ENCODE measurements at places on chromosomes 1 and 21.

DNA sequence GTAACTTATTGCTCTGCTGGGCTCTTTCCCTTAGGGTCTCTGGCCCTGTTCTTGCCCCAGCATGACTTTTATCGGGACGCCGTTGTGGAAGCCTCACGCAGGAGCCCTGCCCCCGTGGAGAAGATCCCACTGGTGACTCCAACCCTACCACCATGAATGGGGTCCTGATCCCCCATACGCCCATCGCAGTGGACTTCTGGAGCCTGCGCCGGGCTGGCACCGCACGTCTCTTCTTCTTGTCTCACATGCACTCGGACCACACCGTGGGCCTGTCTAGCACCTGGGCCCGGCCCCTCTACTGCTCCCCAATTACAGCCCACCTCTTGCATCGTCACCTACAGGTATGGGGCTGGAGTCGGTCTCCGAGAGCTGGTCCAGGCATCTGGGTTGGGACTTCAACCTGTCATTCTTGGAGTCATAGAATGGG lies 322 bp downstream of the DCLRE1B start:
- peak; percentile 30 for DNase-seq

- DNase-seq: no peak
Observed at GRCh38 chr1:243765676-243766075, 84.4 kb downstream of the AKT3 start.

GRCh38 chr21:29940361-29940760 lies 565 bp upstream of the GRIK1 start:
- DNase-seq: no peak

DNA sequence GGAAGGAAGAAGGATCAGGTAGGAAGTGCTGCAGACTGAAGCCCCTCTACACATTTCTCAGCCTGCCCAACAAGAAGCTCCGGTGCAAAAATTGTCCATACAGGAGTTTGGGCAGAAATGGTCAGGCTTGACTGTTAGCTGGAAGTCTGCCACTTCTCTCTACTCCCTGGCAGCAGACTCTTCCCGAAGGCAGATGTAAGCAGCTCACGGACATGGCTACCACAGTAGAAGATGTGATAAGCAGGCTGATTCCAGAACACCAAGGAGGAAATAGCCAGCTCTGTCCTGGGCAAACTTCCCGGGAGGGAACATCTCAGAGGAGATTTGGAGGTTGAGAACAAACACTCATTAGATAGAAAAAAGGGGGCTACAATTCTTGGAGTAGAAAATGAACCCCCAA lies 52.6 kb downstream of the TRABD2B start:
- no peak for DNase-seq

DNA sequence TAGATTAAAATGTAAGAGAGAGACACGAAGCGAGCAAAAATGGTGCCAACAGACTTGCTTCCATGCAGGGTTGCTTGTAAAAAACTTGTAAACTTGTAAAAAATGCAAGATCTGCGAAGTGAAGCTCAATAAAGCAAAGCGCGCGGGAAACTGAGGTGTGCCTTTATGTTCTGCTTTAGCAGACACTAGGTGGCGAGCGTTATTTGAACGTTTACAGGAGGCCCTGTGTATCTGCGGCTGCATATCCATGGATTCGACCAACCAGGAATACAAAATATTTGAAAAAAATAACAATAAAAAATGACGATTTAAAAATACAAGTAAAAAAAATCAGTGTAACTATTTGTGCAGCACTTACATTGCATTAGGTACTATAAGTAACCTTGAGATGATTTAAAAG lies 1.5 kb downstream of the UBE2G2 start:
- no peak for DNase-seq

DNA sequence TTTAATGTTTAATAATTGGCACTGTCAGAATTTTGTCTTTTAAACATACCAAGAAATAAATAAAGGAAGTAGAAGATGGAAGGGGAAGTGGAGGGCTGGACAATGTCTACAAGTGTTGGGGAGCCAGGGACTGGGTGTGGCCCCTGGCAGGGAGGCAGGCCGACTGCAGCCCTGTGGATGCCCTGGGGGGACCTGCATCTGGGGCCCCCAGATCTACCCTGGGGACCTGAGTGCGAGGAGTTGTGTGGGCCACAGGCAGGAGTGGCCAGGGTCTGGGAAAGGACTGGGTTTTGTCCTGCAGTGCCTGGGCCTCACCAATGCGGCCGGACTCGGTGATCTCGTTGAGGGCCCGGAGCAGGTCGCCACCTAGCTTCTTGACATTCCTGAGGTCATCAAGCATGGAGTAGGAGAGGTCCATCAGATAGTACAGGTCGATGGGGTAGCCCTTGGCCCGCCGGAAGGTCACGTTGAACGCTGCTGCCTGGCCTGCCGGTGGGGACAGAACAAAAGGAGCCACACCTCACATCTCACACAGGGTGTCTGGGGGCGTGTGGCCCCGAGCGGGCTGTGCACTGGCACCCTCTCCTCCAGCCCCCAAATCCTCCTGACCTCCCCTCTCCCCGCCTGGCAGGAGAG lies 17.5 kb downstream of the ITGB2 start:
- DNase-seq: no peak

DNA sequence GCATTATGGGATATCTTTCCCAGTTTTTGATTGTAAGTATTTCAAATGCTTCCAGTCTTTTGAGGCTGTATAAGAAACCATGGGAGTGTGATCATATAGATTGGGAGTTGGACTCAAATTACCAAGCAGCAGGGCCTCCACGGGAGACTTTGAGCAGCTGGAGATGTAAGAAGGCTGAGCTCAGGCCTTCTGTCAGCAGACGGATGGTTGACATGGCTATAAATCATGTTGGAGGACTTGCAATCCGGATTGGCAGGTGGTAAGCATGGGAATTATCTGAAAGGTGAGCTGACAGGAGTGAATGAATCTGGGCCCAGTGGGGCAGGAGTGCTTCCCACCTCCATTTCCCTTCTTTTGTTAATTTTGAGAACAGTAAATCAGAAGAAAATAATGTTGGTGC lies 83.2 kb upstream of the PPM1J start:
- DNase-seq: no peak

- no peak for DNase-seq
Observed at GRCh38 chr1:222794656-222795474, 20.0 kb upstream of the DISP1 start.

GRCh38 chr1:59271561-59272260 lies 25.2 kb upstream of the FGGY start:
- DNase-seq: no peak

GRCh38 chr21:22743085-22743484 lies 1744.9 kb downstream of the NCAM2 start:
- DNase-seq: no peak

GRCh38 chr1:65276197-65276939 lies 33.0 kb upstream of the DNAJC6 start:
- DNase-seq: no peak

DNA sequence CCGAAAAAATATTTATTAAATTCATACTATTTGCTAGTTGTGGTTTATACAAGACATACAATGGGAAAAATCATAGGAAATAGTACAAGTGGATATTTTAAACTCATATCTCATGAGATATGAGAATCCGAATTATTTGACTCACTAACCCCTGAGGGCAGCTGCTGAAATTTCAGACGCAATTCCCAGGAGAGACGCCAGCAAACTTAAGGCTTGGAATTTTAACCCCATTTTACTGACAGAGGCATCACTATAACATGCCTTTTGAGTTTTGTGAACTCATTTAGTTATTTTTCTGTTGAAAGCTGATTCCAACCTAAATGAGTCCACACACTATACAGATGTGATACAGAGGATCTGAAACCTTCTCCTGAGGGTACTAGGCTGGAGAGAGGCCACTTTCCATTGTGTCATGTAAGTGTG lies 5.9 kb upstream of the MROH9 start:
- no peak for DNase-seq

DNA sequence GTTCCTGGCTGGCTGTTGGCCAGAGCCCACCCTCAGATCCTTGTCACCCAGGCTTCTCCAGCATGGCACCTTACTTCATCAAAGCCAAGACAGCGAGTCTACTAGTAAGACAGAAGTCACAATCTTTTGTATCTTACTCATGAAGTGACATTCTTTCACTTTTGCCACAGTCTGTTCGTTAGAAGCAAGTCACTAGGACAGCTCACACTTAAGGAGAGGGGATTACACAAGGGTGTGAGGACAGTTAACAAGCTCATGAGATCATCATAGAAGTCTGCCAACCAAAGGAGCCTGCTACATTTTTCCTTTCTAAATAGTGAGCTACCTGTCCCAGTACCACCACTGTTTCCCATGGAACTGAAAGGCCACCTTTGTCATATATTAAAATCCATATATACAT lies 61.5 kb downstream of the PACC1 start:
- no peak for DNase-seq

GRCh38 chr1:84619383-84620102 lies 45.3 kb upstream of the CTBS start:
- DNase-seq: no peak

GRCh38 chr21:34091032-34091431 lies 17.7 kb downstream of the MRPS6 start:
- DNase-seq: no peak

DNA sequence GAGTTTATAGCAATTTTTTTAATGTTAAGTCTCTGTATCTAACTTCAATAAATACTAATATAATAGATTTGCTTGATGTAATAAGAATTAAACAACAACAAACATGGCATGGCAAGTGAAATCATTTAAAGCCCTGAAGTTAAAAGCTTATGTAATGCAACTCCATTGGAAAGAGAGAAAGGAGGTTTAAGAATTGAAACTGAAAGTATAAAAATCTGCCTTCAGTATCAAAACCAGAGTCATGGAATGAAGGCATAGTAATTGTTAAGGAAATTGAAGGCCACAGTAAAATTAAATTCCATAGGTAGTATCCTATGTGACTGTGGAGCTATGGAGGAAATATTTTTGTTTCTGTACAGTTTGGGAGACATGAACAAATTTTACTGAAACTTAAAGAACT lies 55.1 kb downstream of the PRDX6 start:
- no peak for DNase-seq

DNA sequence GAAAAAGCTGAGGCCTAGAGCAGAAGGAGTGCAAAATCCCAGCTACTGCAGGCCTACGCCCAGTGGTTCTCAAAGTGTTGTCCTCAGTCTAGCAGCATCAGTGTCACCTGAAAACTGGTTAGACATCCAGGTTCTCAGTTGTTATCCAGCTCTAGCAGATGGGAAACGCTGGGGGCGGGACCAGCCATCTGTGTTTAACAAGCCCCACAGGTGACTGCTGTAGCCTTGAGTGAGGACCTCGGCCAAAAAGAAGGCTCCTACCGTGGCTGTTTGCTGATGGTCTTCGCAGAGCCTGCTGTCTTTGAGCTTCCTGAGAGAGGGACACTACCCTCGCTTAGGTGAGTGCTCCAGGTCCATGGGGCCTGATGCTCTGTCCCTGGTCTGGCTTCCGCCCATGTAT lies 69.7 kb downstream of the LRRN2 start:
- no peak for DNase-seq

- DNase-seq: no peak
Observed at GRCh38 chr1:106698660-106699059, 357.8 kb upstream of the PRMT6 start.

DNA sequence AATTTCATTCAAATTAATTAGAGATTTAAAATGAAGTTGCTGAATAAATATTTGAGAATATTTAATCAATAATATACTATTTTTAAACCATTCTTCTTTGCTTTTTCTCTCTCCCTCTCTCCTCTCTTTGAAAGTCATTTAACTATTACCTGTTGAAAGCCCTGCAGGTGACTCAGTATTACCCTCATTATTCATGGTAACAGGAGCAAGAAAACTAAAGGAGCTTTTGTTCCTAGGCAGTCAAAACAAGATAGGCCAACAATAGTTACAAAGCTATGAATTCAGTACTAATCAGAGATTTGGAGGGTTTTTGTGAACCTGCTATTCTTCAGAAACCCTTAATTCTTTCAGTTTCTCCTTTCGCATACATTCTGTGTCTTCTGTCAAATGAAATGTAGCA lies 721.3 kb upstream of the NCAM2 start:
- no peak for DNase-seq

DNA sequence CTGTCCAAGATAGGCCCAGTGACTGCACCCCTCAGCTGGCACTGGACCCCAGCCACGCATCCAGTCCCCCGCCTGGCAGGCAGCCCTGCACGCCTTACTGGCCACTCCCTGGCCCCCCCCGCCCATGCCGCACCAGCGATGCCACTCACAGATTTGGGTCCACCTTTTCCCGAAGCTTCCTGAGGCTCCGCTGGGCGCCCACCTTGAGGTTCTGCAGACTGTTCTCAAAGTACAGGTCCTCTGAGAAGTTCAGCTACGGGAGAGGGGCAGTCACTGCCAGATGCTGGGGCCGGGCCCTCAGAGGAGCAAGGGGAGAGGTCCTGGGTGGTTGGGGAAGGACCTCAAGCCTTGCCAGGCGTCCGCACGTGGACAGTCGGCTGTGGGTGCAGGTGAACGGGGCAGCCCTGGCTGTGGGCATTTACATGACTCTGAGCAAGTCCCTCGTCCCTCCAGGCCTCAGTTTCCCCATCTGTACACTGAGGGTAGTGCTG lies 8.1 kb downstream of the PRXL2B start:
- DNase-seq: no peak

DNA sequence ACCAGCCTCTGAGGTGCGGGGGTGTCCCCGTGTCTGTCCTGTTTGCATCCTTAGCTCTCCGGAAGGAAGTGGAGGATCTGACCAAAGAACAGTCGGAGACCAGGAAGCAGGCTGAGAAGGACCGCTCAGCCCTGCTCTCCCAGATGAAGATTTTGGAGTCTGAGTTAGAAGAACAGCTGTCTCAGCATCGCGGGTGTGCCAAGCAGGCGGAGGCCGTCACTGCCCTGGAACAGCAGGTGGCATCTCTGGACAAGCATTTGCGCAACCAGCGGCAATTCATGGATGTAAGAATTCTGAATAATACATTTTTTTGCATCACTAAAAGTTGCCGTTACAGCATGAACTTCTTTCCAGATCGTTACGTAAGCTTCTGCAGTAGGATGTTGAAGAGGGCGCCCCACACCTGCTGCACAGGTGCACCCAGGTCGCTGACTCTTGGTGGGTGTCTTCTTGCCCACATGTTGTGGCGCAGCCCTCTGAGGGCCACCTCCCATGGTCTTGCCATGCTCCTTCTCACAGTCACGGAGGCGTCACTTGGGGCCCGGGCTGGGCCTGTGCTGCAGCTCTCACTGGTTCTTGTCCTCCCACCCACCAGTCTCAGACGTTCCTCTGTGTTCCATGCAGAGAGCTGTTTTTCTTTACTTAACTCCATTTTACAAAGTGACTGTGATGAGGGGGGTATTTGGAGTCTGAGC lies 61.3 kb upstream of the DIP2A start:
- no peak for DNase-seq

DNA sequence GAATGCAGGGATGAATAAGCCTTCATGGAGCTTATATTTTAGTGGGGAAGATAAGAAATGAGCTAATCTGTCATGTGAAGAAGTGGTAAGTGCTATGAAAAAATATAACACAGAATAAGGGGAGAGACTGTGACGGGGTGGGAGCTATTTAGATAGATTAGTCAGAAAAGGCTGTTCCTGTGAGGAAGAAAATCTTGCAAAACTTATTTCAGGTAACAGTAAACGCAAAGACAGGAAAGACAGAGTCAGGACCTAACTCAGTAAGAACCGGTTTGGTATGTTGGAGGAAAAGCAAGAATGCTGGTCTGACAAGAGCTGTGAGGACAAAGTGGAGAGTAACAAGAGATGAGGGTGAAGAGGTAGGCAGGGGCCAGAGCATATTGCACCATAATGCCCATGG lies 22.0 kb downstream of the GNAI3 start:
- DNase-seq: no peak

GRCh38 chr21:25640202-25640942 lies 1.3 kb downstream of the JAM2 start:
- peak; percentile 23 for DNase-seq
